ENCODE measurements at places on chromosomes 5 and 9.

- DNase-seq: no peak
These were observed 217.5 kb upstream of the S1PR3 start for GRCh38 chr9:88773627-88774244.

DNA sequence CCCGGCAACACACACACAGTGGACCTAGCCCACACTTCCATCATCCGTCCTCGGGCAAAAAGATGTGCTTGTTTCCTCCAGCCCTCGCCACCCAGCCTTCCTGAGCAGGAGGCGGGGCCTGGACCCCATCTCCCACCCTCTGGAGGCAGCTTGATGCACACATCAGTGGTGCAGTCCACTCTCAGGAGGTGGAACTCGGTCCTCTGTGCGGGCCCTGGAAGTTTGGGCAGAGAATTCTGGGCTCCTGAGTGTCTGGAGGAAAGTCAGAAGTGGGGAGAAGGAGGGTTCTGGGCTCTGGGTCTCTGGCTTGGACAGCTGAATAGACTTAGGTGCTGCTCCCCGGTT is 54.0 kb upstream of the NEURL1B start:
- no peak for DNase-seq

DNA sequence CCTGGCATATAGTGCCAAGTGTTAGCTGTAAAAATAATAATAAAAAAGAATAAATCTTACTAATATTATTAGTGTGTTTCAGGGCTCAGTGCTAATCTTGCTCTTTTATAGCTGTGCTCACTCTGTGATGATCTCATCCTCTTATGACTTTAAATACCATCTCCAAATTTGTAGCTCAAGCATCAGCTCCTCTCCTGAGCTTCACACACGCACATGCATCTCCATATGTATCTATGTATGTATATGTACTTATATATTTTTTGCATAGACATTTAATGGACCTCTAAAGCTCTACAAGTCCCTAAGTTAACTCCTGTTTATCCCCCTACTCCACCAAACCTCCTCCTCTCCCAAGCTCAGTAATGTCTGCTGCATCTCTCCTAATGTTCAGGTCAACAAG is 170.8 kb upstream of the NR3C1 start:
- DNase-seq: no peak

- DNase-seq: no peak
These were observed 7.2 kb downstream of the DAB2IP start for GRCh38 chr9:121658591-121658990.

DNA sequence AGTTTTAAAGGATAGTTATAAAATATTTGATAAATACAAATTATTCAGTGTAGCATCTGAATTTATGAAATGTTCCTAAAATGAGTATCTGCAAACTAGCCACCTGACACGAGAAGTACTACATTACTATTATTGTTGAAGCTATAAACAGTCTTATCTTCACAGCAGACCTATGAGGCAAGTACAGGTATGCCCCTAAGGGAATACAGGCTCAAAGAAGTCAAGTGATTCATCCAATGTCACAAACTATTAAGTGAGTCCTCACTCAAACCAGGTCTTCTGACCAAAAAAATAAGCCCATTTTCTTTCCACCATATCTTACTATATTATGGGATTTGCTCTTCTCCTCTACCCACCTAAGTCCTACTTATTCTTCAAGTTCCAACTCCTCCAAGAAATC is 28.7 kb downstream of the STRBP start:
- no peak for DNase-seq

- no peak for DNase-seq
These were observed 4.4 kb downstream of the SLC34A1 start for GRCh38 chr5:177388521-177389052.

- DNase-seq: no peak
These were observed 4.7 kb downstream of the VDAC1 start for GRCh38 chr5:134000091-134000511.

GRCh38 chr5:50576686-50577256 is 89.7 kb upstream of the PARP8 start:
- DNase-seq: no peak

- no peak for DNase-seq
These were observed 81.4 kb downstream of the SHC3 start for GRCh38 chr9:89097219-89097618.

- no peak for DNase-seq
These were observed 96.4 kb downstream of the ACTL7B start for GRCh38 chr9:108759399-108759798.

- DNase-seq: no peak
These were observed 170.1 kb downstream of the ICE1 start for GRCh38 chr5:5592541-5592940.

- DNase-seq: peak; percentile 5
These were observed 56.4 kb upstream of the RNF130 start for GRCh38 chr5:180127682-180128670.

- no peak for DNase-seq
These were observed 394.0 kb downstream of the SEMA5A start for GRCh38 chr5:9151684-9152427.

DNA sequence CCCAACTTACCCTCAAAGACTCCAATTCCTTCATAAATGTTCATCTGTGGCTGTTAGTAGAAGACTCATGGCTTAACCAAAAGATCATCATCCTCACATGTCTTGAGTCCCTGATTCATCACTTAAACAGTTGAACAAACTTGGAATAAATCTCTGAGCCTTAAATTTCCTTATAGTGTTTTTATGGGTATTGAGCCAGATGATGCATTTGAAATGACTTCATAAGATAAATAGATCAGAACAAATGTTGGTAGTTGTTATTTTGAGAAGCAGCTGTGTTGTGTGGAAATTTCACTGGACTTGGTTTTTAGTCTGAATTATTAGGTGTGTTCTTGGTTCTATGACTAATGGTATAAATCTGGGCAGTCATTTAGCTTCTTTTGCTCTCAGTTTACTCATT is 236.2 kb downstream of the NNT start:
- no peak for DNase-seq

GRCh38 chr5:165277661-165278060 is 1772.2 kb downstream of the MAT2B start:
- DNase-seq: no peak

GRCh38 chr5:38734353-38734752 is 111.5 kb upstream of the OSMR start:
- DNase-seq: no peak

- DNase-seq: no peak
These were observed 170.9 kb downstream of the FRMD3 start for GRCh38 chr9:83367326-83367725.

GRCh38 chr5:8730194-8730593 is 815.7 kb downstream of the SEMA5A start:
- DNase-seq: no peak

DNA sequence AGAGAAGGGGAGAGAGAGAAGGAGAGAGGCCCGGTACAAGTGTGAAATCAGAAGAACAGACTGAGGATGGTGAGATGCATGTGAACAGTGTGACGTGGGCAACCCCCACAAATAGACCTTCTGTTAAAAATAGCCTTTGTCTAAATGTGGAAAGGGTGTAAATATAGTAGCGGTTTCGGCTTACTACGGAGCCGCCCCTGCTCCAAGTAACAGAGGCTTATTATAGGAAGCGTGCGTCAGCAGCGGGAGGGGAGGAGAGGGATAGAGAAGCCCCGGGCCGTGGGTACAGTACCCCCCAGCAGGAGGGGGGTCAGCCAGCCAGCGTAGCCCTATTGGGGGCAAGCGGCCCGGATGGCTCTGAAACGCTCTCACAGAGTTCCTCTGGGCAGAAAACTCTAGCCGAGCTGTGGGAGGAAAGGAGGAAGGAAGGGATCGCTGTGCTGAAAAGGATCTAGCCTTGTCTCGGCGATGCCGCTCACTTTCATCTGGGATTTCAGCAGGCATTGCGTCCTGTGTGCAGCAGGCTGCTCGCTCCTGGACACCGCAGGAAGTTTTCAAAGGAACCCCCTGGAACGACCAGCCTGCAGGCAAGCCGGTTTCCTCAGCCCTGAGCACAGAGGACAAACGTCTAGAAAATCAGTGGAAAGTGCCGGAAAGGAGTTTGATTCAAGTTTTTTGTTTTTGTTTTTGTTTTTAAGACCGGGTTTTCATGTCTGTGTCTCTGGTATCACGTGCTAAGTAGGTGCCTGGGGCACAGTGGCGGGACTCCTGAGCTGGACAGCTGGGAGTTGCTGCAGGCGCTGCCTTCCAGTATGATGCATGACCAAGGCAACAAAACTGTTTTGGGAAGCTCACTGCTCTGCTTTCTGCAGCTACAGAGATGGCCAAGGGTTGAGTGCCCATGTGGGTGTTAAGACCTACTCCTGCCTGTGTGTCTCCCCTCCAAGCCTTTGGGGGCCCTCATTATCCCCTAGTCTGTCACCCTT is 146.6 kb downstream of the SEC61B start:
- no peak for DNase-seq

DNA sequence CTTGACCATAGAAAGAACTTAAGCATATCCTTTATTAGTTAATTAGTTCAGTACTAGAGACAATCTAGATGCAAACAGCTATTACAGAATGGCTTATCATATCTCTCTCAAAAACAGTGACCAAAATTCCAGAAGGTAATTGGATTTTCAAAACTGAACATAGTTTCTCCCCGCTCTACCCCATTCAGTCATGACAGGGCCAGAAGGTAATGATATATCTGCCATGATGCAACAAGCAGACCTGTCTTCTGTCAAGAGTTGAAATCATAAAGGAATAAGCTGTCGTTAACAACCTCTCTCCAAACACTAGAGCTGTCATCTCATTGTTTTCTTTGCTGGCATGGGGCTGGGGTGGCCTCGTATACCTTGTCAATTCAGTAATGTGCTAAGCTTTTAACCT is 200.5 kb upstream of the POU5F2 start:
- no peak for DNase-seq

GRCh38 chr9:4859035-4859434 is 66.3 kb downstream of the RCL1 start:
- no peak for DNase-seq

DNA sequence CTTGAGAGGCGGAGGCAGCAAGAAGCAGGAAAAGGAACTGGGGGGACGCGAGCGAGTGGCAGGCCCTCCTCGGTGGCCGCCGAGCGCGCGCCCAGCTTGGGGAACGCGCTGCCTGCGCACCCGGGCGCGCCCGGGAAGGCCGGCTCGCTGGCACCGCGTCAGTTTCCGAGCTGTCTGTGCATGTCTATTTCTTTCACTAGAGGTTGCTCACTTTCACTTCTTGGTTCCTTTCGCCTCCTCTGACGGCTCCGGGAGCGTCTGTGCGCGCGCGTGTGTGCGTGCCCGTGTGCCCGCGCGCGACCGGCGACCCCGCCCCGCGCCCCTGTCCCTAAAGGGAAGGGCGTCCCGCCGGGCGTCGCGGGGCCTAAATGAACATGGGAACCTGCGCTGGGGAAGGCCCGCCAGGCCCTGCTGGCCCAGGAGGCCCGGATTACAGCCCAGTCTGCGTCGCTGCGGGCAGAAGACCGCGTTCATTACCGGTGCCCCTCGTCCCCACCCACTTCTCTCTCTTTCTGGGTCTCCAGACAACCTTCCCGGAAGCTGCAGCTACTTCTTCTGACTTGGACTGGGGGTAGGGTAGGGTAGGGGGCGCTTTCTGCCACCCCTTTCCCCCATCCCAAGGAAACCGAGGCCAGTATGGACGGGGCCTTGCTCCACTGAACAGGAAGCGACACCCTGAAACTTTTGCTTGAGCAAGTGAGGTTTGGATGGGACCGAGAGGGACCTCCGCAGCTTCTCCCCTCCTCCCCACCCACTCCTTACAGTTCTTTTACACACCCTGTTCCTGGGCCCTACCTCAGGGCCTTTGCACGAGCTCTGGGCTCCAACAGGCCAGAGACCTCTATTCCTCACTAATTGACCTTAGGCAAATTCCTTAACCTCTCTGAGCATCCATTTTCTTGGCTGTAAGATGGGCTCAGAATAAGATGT is 205.8 kb upstream of the IER5L start:
- DNase-seq: peak; percentile 68

- DNase-seq: no peak
These were observed 3.4 kb upstream of the CCIN start for GRCh38 chr9:36165826-36166167.

- no peak for DNase-seq
These were observed 60.9 kb downstream of the CNTRL start for GRCh38 chr9:121135642-121136041.

- DNase-seq: no peak
These were observed 79.2 kb upstream of the ABCA1 start for GRCh38 chr9:105007143-105007542.

GRCh38 chr5:132211787-132212186 is 15.9 kb downstream of the P4HA2 start:
- DNase-seq: no peak

DNA sequence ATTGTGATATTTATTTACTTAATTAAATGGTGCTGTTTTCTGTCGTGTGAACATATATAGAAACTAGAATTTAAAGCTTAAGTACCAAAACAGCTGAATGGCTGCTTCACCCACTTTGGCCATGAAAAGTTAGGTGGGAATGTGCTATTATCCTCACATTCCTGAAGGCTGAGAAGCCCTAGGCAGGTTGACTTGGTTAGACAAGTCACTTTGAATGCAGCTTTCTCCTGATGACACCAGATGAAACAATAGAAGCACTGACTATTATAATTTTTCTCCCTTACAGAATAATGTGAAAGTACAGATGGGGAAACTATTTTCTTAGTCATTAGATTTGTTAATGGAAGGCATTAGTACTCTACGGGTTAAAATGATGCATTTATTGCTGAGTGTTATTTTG is 65.1 kb upstream of the C5orf46 start:
- DNase-seq: no peak

- DNase-seq: no peak
These were observed 48.6 kb downstream of the HRH2 start for GRCh38 chr5:175706499-175706898.

GRCh38 chr9:126053913-126054312 is 272.7 kb upstream of the MVB12B start:
- no peak for DNase-seq

DNA sequence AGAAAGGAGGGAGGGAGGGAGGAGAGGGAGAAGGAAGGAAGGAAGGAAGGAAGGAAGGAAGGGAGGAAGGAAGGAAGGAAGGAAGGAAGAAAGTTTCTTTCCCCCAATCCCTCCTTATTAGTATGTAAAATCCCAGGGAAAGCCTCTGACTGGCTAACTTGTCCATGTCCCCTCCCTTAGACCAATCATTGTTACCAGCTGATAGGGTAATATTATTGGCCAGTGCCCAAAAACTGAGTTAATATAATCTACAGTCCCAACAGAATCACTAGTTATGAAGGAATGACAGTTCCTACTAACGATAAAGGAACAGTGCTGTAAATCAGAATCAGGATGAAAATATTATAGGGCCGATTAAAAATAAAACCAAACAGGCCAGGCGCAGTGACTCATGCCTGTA is 53.6 kb upstream of the CCNG1 start:
- no peak for DNase-seq

GRCh38 chr5:1910861-1911772 is 28.4 kb upstream of the IRX4 start:
- no peak for DNase-seq

- DNase-seq: no peak
These were observed 343.7 kb downstream of the RAB3C start for GRCh38 chr5:58926541-58926935.

- no peak for DNase-seq
These were observed 5.2 kb upstream of the TCERG1 start for GRCh38 chr5:146441896-146442295.
